ENCODE measurements at places on chromosomes 2 and 18.

DNA sequence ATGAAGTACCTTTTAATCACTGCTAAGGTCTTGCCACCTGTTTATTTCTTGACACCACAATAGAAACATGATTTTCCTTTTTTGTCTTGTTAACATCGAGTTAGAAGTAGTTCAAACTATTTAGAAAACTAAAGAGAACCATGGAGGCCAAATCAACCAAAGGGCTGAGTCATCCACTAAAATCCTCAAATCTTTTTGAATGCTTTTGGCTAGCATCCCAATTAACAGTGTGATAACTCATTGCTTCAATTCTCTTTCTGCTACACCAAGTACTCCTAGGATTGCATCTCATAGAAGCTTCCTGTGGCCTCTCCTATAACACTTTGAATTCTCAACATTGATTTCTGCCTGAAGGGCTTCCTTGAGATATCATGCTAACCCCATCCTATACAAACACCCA, 159.9 kb upstream of the MMADHC start:
- no peak for DNase-seq

DNA sequence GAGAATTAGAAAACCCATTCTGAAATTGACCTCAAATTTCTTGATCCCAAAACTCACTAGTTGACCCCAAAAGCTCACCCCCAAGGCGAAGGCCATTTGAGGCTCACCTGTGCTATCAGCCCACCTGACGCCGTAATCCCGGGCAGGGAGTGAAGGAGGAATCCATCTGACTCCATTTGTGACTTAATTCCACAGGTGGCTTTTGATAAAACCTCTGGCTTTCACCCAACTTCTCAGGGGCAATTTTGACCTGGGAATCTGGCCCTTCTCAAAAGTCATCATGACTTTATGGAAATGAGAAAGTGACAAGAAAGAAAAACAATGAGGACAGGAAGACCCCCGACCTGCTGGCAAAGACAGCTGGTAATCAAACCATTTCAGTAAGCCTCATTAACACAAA, 86.9 kb upstream of the SALL3 start:
- DNase-seq = no peak

- no peak for DNase-seq
Observed at GRCh38 chr2:144421606-144422510, 98.1 kb downstream of the ZEB2 start.

GRCh38 chr18:3071676-3072075, 58.7 kb upstream of the LPIN2 start:
- no peak for DNase-seq

DNA sequence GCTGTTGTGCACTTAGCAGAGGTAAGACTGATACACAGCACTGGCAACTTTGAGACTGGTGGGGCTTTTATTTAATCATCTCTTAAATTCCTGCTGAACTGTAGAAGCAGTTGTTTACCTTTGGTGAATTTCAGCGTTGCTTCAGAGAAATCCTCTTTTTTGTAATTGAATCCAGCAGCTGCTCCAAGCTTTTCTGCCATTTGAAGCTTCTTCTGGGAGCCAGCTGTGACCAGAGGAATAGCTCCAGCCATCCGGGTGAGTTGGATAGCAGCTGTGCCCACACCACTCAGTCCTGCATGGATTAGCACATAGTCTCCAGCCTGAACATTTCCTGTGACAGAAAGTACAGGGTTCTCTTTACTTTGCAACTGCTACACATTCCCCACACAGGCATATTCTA, 3.9 kb downstream of the TP53I3 start:
- DNase-seq = no peak

DNA sequence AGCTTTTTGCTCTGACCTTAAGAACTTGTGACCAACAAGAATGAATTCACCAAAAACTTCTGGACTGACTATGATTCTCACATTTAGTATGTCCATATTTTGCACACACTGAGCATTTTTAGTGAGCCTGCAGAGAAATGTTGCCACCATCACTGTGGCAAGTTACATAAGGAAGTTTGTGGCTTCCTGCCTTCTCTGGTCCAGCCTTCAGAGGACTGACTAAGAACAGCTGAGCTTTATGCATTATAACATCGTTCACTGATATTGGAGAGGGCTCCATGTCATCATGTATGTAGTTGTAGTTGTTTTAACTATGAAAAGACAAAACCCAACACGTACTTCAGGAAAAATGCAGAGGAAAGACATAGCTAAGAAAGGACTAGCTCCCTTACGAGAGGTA, 218.0 kb upstream of the CRIM1 start:
- no peak for DNase-seq

DNA sequence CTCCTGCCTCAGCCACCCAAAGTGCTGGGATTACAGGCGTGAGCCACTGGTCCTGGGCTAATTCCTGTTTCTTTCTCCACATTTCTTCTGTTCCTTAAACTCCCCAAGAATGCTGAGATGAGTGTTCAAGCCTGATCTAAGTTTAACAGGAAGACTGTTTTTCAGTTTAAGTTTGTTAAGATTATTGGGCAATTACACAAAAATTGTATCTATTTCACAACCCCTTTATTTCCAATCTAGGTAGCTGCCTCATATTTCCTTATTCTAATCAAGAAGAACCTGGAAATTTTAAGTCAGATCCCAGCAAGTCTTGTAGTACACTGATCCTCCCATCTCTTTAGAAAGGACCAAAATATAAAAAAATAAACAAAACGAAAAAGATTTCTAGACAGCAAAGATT, 11.7 kb downstream of the SFT2D3 start:
- no peak for DNase-seq

- no peak for DNase-seq
Observed at GRCh38 chr2:216626168-216626874, 6.9 kb upstream of the IGFBP2 start.
